T-cell (primary cell): ENCODE measurements at places on chromosomes 6 and 20.

- DNase-seq: no peak
Observed at GRCh38 chr6:157224178-157224950, 99.0 kb downstream of the TMEM242 start.

GRCh38 chr6:159097256-159097655, 52.5 kb upstream of the TAGAP start:
- DNase-seq: no peak

- DNase-seq: no peak
Observed at GRCh38 chr6:79780881-79781280, 149.8 kb downstream of the SH3BGRL2 start.

GRCh38 chr20:19928328-19929011, 88.7 kb upstream of the NAA20 start:
- no peak for DNase-seq

DNA sequence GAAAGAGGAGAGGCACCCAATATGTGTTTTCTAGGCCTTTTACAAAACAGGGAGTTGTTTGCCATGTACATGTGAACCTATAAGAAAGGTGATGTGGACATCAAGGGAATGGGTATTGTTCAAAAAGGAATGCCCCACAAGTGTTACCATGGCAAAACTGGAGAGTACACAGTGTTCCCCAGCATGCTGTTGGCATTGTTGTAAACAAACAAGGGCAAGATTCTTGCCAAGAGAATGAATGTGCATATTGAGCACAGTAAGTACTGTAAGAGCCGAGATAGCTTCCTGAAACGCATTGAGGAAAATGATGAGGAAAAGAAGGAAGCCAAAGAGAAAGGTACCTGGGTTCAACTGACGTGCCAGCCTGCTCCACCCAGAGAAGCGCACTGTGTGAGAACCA, 13.1 kb downstream of the QRSL1 start:
- DNase-seq: no peak

GRCh38 chr6:119539066-119539746, 189.6 kb upstream of the MAN1A1 start:
- DNase-seq: no peak

DNA sequence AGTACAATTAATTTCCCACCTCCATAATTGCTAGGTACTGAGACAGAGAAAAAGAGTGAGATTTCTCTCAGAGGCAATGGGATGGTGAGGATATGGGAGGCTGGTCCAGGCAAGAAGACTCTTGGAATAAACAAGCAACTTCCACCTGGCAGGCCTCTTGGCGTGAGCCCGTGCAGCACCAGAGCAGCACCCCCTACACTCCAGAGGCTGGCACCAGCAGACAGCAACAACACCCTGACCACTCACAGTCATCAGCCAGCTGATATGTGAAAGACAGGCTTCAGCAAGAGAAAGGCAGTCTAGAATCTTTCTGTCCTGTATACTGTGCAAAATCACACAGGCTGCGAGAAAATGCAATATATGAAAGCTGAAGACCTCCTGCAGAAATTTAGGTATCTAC, 59.7 kb downstream of the KIF13A start:
- no peak for DNase-seq

DNA sequence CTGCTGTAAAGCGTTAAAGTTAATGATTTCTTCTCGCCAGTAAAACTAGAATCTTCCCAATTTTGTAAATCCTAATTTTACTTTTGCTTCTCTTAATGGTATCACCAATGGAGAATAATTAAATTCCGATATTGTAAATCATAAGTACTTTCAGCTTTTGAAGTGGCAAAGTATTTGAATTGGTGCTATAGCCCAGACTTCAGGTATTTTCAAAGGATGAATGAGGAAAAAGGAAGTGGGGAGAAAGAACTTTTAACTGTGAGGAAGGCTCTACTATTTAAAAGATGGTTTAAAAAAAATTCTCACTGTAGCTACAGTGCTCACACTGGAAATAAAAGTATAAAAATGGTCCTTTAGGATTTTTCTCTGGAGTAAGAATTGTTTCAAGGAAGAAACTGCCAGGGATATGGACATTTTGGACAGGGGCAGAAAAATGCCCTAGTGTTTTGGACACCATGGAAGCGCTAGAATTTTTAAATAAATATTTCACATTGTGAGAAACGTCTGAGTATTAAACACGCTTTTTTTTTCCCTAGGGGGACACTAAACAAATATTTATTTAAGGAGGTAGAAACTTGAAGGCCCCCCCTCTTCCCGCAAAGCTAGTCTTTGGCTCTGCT, 1.3 kb upstream of the TAB2 start:
- no peak for DNase-seq

DNA sequence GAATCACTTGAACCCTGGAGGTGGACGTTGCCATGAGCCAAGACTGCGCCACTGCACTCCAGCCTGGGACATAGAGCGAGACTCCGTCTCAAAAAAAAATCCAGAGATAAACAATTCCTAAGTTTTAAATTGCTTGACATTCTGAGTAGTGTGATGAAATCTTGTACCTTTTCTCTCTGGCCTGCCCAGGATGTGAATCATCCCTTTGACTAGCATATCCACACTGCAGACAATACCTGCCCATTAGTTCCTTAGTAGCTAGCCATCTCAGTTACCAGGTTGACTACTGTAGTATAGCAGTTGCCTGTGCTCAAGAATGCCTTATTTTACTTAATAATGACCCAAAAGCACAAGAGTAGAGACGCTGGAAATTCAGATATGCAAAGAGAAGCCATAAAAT, 2.8 kb downstream of the ZFP57 start:
- DNase-seq: no peak

DNA sequence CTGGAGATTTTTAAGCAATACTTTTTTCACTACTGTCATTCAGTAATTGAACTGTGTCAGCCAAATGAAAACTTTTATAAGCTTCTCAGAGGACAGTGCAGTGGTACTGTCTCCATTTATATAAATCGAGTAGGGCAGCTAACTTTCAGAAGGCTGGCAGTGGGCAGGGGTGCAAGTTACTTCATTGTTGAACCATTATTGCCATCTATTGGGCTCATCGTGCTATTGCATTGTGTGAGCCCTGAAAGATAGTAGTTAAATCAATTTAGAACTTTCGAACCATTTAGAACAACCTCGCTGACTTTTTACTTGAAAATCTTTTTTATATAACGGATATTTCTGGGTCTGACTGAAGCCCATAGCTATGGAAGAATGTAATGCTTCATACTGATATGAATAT, 347.8 kb upstream of the PLCB4 start:
- DNase-seq: no peak

GRCh38 chr20:54525916-54526590, 50.7 kb downstream of the DOK5 start:
- DNase-seq: no peak

GRCh38 chr6:56399250-56399671, 151.9 kb upstream of the COL21A1 start:
- no peak for DNase-seq

GRCh38 chr6:124494956-124495664, 467.1 kb upstream of the RNF217 start:
- no peak for DNase-seq

GRCh38 chr6:149628875-149629510, 19.5 kb downstream of the KATNA1 start:
- no peak for DNase-seq
